SK-N-MC (cell line): ENCODE measurements at places on chromosomes 1 and 21.

GRCh38 chr1:61141288-61142042 lies 59.1 kb downstream of the NFIA start:
- DNase-seq: no peak

DNA sequence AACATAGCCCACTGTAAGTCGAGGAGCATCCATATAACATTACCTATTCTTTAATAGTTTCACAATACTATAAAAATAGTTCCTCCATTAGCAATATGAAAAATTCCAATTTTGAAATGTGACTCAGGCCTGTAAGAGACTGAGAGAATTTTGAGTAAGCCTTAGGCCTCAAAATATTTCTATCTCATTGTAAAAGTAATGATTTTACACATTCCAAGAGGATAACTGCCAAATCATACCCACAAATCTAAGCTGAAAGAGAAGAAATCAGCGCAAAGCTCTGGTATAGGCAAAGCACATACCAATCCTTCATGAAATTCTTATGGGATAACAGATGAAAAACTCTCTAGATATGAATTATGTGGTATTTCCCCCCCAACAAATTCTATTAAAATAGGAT lies 144.1 kb downstream of the CDC42BPA start:
- DNase-seq: peak; percentile 14

- DNase-seq: no peak
These were observed 13.2 kb downstream of the NGF start for GRCh38 chr1:115324649-115325420.

DNA sequence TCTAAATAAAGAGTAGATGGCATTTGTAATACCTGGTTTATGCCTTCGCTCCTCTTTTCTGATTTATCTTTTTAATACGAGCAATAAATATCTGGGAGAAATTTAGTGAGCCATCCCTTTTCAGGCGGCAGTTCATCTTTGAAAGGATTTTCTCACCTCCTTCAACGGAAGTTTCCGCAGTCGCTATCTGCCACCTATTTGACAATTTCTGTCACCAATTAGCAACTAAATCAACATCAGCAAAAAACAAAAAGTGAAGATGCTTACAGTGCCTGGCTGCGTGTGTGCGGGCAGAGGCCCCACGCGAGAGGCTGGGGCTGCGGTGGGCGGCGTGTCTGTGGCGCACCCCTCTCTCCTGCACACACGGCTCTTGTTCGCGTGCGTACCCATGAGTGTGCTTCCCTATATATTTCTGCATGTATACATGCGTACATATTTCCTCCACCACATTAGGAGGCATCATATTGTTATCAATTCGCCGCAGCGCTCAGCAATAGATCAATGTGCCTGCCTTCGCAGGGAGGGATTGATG lies 117.3 kb upstream of the BARHL2 start:
- no peak for DNase-seq

GRCh38 chr1:233907151-233907550 lies 2.7 kb downstream of the SLC35F3 start:
- DNase-seq: no peak

- DNase-seq: no peak
These were observed 17.9 kb upstream of the THRAP3 start for GRCh38 chr1:36206323-36206858.

DNA sequence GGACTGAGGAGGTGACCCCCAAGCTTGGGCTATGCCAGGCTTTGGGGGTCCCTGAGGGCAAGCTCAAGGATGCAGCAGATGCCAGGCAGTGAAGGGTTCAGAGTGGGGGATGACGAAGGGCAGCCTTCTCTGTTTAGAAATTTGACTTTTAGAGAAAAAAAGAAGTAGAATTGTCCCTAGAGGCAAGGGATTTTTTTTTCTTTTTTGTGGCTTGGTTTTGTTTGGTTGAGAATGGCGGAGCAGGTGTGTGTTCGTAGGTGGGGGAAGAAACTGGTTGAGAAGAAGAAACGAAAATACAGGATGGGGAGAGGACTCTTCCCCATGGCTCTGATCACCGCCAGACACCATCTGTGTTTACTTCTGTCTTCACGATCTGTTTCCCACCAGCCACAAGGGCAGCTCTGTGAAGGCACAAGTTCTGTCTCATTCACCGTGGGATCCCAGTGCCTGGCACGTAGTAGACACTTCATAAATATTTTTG lies 8.2 kb downstream of the PLA2G5 start:
- DNase-seq: no peak

GRCh38 chr1:167084757-167085156 lies 5.4 kb downstream of the GPA33 start:
- DNase-seq: no peak

GRCh38 chr1:109786112-109786480 lies 22.4 kb upstream of the EPS8L3 start:
- DNase-seq: no peak

DNA sequence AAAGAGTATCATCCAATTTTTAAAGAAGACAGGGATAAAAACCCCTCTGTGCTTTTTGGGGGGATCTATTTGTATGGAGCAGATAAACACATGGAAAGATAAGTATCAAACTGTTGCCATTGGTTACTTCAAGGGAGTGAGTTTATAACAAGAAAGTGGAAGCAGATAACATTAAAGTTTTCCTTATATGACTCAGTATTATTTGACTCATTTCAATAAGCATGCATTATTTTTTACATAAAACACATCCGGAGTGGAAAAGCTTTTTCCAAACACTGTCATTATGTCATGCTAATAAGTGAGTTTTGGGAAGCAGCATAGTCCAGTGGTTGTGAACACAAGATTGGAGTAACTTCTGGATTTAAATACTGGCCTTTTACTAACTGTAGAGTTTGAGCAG lies 452.2 kb downstream of the LTN1 start:
- DNase-seq: no peak

- no peak for DNase-seq
These were observed 76.6 kb downstream of the RNF220 start for GRCh38 chr1:44481701-44482100.

DNA sequence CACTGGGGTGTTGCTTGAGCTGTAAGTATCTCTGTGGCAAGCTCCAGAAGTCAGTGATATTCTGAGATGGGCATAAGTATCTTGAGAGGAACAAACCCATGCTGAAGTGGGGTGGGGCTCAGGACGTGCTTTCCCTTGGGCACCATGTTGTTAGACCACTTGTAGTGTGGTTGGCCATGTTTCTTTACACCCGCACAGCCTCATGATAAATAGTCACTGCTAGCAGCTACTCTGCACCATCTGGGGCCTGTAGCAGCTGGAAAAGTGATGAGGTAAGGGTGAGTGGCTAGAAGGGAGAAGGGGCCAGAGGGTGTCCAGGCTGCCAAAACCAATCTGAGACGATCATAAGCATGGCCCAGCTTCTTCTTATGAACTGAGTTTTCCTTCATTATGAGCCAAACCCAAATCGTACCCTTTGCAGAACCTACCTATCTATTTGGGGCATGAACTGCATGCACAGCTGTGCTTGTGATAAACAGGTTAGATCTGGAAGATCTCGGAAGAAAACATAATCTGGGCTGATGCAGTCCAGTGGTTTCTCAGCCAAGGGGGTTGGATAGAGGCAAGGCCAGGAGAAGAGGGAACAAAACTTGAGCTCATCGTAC lies 91.9 kb upstream of the IRF2BP2 start:
- no peak for DNase-seq

GRCh38 chr21:31078796-31079195 lies 40.5 kb upstream of the KRTAP19-8 start:
- DNase-seq: no peak

GRCh38 chr1:152996633-152997400 lies 4.7 kb upstream of the SPRR3 start:
- no peak for DNase-seq

DNA sequence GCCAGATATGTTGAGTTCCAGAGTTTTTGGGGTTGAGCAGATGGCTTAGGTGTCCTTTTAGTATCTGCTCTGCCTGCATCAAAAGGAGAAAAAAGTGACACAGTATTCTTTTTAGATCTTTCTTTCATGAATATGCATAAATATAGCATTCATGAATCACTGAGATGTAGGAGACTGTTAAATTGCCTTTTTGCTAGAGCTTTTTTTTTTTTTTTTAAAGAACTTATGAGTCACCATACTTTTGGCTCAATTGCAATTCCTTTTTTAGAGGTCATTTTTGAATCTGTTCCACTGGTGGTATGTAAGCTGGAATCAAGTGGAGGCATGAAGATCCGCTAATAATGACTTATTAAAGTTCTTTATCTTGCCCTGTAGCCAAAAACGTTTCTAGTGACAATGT lies 480.9 kb upstream of the ZRANB2 start:
- no peak for DNase-seq

DNA sequence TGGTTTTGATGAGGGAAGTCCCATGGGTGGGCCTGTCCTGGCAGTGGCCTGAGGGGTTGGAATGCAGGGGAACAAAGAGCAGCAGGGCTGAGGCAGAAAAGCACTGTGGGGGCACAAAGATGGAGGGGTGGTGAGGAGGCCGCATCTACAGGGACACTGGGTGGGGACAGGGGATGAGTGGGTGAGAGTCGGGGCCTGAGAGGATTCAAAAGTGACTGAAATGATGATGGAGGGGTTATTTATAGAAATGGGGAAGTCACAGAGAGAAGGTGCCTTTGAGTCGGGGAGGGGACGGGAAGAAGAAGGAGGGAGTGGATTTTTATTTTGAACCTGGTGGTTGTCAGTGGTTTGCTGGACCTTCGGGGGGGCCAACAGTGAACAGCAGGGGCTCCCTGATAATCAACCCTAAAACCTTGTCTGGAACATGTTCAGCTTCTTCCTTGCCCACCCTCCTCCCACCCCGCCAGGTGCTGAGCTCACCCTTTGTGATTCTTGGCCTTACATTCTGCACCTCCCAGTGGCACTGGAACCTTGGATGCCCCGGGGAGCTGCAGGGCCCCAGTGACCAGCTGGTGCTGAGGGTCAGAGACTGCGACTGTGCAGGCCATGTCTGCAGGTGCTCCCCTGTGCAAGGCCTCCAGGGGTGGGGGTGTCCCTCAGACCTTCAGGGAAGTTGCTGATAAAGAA lies 42.9 kb downstream of the IER5 start:
- no peak for DNase-seq

DNA sequence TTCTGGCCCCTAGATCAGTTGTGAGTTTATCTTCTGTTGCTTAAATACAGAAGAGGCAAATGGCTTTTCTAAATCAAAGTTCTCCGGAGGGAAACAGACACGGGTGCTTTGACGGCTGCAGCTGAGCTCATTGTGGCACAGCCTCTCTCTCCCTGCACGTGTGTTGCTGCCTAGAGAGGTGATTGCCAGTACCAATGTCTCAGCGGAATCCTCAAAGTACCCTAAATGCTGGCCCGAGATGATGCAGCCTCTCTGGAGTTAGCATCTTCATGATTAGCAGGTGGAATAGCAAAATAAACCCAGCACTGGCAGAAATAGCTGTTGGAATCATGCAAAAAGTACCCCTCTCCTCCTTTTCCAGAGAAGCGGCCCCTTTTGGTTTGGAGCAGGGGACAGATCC lies 192.2 kb downstream of the PRDM2 start:
- no peak for DNase-seq

DNA sequence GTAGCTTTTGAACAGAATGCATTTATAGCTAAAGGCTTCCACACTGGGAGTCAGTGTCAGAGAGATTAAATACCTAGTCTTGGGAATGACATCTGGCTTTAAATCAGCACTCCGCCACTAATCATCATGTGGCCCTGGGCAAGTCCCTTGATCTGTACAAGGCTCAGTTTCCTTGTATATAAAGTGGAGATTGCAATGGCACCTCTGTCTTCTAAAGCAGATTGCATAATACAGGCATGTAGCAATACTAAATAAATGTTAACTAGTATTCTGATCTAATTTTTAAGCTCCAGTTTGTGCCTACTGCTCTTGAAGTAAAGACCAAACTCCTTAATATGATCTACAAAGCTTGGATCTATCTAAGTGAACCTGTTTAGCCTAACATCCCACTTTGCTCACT lies 249.4 kb downstream of the PLPP3 start:
- DNase-seq: no peak

DNA sequence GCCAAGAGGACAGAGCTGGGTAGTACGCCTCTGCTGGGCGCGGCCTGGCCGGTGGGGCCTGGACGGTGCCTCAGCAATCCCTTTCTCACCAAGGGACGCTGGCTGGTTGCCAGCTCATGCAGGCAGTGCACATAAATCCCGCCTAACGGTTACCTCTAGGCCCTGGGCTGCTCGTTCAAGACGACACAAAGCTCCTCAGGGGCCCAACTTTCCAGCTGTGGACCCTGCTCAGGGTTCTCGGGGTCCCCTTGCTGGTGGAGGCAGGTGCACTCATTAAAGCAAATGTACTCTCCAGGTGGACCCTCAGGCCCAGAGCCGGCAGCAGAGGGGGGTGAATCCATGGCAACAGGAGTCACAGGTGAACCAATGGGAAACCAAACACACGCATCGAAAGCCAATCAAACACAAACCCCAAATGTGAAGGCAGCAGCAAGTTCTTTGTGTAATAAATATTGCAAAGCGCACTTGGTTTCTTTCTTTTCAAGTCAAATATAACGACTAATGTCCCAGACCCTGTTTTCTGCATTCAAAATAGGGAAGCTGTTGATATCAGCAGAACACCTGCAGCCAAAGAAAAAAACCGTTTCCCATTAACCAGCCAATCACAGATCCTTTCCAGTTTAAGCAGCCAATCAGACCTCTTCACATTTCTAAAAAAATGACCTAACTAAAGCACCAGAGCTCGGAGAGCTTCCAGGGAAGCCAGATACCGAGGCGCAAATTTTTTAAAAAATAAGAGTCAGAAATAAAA lies 26.1 kb upstream of the CLSTN1 start:
- no peak for DNase-seq

DNA sequence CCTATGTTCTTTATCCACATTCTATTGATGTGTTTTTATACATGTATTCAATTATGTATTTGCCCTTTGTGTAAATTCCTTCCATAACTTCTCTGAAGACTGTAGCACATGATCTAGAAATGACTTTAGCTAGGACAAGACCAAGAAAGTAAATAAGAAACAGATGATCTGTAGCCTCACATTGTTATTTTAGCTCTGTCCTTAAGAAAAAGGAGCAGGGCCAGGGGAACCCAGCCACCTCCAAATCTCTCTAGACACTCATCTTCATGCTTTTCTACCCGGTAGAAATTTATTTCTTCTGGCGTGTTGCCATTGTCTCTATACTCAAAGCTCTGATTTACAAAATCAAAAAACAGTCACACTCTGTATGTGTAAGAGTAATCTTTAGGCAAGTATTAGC lies 27.1 kb downstream of the CDC7 start:
- DNase-seq: no peak

GRCh38 chr1:240107058-240107684 lies 15.5 kb downstream of the FMN2 start:
- no peak for DNase-seq

DNA sequence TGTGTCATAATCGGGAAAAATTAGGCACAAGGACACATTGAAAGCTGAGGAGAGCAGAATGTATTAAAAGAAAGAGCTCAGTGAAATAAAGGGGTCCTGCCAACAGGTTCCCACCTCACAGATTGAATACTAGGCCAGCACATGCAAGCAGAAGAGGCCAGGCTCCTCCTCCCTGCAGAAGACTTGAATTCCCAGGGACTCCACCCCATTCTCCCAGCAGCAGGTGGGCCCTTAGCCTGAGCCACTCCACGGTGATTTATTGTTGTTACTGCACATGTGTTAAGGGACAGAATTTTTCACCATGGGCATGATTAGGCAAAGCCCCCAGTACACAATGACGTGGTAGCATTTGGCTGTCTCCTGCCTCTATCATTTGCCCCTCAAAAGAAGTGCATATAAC lies 1844.7 kb downstream of the NCAM2 start:
- no peak for DNase-seq
